NCI-H69 (cell line): ENCODE measurements at places on chromosomes 7 and 10.

- DNase-seq, result no peak
These were observed 2.4 kb downstream of the BNIP3 start for GRCh38 chr10:131979336-131979735.

DNA sequence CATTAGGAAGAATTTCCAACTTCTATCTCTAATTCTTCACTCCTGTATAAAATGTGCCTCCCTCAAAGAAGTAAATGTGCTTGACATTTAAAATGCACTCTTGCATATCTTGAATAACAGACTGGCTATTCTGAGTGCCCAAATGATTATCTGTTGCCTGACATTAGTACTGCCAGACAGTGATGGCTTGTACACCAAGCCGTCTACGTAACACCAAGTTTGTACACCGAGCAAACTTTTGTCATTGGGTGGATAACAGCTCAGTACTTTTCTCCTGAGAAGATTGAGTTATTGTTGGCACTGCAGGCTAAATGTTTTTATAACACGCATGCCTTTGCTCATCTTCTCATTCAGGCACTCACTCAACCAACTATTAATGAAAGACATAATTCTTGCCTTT lies 137.2 kb downstream of the DOCK4 start:
- DNase-seq, result no peak

- DNase-seq, result no peak
These were observed 3.6 kb upstream of the RUNDC3B start for GRCh38 chr7:87624628-87625027.

DNA sequence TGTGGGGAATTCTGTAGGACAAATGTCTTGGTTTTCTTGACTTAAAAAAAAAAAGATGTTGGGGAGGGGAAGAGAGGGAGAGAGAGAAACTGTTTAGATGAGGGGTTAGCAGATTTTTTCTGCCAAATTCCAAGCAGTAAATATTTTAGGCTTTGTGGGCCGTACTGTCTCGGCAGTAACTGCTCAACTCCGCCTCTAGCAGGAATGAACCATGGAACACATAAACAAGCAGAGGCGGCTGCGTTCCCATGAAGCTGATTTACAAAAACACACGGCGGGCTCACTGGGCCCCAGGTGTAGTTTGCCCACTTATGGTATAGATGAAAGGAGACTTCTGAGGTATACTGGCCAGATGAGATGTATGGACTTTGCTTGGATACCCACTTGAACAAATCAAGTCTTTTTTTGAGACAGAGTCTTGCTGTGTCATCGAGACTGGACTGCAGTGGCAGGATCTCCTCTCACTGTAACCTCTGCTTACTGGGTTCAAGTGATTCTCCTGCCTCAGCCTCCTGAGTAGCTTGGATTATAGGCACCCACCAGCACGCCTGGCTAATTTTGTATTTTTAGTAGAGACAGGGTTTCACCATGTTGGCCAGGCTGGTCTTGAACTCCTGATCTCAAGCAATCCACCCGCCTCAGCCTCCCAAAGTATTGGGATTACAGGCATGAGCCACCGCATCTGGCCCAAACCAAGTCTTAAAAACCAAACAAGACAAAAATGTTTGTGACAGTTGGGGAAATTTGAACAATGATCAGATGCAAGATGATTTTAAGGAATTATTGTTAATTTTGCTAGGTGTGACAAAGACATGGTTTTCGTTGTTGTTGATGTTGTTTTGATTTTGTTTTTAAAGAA lies 9.7 kb upstream of the ADAMTS14 start:
- DNase-seq, result no peak

- DNase-seq, result peak; percentile 61
These were observed 282.7 kb upstream of the FZD8 start for GRCh38 chr10:35924759-35925158.

- peak; percentile 92 for DNase-seq
These were observed 580.1 kb downstream of the GRID1 start for GRCh38 chr10:85786401-85786899.

- peak; percentile 1 for DNase-seq
These were observed 138.1 kb downstream of the VTI1A start for GRCh38 chr10:112585126-112585525.

DNA sequence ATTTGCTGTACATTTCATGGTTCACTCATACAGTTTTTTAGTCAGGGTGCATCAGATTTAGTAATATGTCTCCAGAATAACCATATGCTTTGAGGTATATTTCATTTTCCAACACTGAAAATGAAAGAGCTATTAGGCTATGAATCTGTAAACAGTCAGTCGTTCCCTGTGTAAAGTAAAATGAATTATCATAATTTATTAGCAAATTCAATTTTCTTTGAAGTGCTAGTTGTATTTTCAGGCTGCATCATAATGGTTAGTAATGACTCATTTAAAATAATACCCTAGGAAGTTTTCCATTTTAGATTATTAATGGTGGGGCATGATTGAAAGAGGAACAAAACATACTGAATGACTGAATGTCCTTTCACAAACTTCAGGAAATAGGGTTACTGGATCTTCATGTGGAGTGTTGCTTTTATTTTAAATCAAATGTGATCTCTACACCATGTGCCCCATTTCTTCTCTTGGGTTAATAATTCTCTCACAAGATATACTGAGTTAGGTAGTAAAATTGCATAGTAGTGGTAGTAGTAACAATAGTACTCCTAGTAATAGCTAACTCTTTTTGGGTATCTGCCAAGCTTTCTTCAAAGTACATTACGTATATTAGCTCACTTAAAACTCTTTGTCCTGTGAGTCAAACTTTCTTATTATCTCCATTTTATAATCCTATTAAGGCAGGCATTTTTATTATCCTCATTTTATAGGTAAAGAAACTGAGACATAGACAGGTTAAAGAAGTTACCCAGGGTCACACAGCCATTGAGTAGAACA lies 476.5 kb downstream of the SUGCT start:
- DNase-seq, result no peak

DNA sequence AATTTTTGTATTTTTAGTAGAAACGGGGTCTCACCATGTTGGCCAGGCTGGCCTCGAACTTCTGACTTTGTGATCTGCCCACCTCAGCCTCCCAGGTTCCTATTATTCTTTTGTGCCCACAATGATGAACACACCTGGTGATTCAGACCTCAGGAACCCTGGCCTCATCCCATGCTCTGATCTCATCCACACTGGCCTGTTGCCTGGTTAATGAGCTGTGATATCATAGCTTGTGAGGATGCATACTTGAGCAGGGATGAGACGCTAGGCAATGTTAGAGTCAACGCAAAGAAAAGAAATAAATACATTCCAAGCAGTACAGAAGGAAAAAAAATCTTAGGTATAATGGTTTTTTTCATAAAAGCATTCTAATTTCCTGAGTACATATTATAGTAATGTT lies 82.4 kb upstream of the RNF32 start:
- DNase-seq, result peak; percentile 8

GRCh38 chr7:97317575-97317974 lies 200.1 kb downstream of the SDHAF3 start:
- no peak for DNase-seq

DNA sequence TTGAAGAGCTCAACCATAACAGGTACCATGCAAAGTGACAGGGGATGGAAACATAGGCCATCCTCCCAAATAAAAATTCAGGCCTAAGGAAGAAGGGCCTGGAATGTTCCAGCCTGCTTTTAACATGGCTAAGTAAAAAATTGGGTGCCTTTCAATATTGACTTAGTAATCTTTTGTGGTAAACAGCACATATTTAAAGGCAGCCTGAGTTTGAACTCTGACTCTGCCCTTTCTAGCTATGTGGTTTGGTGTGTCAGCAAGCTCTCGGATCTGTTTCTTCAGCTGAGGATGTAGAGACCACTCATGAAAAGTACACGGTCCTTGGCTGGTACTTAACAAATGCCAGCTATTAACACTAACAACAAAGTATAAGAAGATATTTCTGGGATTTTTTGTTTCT lies 191.8 kb upstream of the CDCA7L start:
- no peak for DNase-seq

DNA sequence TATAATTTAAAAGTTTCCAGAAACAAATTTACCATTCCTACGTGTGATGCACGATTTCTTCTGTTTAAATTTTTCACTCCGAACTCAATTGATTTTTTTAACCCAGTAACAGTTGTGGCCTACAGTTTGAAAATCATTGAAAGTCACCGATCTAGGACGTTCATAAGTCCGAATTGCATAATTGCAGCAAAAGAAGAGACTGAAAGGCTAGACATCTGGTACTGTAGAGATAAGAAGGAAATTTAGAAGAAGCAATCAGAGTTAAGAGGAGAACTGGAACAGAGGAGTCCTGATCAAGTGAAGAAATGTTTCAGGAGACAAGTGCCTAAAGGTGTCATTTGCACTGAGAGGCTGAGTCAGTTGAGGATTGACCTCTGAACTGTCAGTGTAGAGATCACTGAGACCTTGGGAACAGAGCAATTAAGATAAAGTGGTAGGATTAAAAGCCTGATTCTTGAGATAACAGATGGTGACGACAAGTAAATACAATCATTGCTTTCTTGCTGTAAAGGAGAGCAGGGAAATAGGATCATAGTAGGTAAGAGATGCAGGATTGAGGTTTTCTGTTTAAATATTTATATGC lies 73.5 kb downstream of the ZFAND4 start:
- DNase-seq, result no peak

DNA sequence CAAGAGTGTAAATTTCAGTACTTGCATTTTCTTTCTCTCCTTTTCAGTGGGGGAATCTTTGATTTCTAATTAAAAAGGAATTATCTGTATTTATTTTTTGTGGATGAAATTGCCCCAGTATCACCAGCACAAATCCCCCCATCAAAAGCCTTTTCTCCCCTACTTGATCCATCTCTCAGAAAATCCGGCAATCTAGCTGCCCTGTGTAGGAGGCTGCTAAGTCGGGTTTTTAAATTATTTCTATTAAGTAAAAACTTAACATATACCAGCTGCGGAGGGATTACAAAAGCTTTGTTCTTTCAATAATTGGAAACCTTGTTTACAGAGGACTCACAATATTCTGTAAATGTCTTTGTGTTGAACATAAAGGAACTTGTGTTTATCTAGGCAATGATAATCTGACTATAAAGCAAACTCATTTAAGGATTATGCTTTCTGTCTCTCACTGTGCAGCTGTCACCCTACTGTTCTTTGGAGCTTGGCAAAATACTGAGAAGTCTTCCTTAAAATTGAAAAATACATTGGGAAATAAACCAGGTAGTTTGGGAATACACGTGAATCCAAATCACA lies 177.4 kb upstream of the PRR15 start:
- DNase-seq, result peak; percentile 83

DNA sequence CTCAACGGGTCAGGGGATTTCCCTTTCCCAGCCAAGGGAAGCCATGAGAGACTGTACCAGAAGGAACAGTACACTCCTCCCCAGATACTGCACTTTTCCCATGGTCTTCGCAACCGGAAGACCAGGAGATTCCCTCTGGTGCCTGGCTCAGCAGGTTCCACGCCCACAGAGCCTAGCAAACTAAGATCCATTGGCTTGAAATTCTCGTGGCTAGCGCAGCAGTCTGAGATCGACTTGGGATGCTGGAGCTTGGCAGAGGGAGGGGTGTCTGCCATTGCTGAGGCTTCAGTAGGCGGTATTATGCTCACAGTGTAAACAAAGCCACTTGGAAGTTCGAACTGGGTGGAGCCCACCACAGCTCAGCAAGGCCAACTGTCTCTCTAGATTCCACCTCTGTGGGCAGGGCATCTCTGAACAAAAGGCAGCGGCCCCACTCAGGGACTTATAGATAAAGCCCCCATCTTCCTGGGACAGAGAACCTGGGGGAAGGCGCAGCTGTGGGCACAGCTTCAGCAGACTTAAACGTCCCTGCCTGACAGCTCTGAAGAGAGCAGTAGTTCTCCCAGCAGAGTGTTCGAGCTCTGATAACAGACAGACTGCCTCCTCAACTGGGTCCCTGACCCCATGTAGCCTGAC lies 29.6 kb downstream of the SLC16A12 start:
- no peak for DNase-seq

- DNase-seq, result no peak
These were observed 461.4 kb downstream of the KCNMA1 start for GRCh38 chr10:77176232-77176631.

DNA sequence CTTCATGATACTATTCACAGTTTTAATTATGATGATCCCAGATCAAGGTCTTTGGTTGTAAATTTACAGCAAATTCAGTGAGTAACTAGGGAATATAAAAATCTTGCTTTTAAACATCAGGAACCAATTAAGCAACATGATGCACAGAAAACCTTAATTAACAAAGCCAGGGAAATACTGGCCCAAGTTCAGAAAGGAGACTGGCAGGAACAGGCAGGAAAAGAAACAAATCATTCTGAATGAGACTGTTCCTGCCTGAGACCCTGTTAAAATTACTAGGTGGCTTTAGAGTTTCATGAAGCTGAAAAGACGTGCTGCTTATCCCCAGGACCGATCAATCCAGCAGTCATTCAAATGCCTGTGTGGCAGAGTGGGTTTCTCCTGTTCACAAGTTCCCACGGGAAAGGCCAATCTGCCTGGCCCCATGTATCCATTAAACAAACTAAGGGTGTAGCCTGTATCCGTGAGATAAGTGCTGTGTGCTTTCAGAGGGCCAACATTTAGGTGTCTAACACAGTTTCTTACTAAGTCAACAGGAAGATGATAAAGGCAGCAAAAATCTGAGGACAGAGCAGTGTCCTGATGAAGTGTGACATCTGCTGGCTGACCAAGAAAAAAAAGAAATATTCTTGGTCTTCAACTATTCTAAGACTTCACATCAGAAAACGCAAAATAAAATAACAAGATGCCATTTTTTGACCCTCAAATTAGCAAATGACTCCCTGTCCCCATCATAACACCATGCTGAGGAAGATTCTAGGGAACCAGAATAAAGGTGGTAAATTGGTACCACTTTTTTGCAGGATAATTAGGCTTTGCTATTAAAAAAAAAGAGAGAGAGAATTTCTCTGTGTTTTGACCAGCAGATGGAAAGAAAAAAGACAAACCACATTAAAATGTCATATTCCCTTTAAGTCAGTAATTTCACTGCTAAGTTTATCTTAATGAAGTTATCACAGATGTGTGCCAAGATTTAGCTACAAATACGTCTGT lies 34.2 kb downstream of the PUS7 start:
- peak; percentile 20 for DNase-seq

- DNase-seq, result no peak
These were observed 28.4 kb downstream of the COA1 start for GRCh38 chr7:43700646-43701499.

- no peak for DNase-seq
These were observed 59.1 kb upstream of the PPP2R2D start for GRCh38 chr10:131841661-131842139.

DNA sequence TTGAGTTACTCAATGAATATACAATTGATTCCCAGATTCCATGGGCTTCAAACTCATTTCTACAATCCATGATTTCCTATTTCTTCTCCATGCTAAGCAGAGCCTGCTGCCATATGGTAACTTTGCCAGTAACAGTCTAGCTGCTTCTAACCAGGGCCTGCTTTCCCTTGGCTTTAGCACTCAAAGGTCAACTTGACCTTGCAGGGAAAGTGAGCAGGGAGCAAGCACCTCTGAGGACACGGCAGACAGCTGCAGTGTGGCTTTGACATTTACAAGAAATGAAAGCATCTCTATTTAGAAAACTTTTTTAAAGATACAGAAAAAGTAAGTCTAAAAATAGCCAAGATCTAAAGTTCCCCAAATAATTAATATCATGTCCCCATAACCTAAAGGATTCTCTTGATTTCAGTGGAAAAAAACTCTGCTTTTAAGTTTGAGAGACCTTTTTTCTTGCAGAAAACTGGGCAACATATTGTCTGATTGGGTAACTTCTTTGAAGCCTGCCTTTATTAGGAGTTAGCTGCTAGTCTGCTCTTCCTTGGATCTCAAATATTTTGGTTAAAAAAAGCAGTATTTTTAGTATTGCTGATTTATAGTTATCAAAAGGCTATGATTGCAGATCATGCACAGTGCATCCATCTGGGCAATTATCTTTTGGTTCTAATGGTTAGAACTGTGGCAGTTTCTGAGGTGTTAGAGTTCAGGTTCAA lies 257.9 kb downstream of the AHR start:
- DNase-seq, result no peak

- no peak for DNase-seq
These were observed 2.1 kb upstream of the RALA start for GRCh38 chr7:39621261-39621660.
